Amygdala (tissue), 56 donors: ENCODE measurements at places on chromosomes 2 and 18.

DNA sequence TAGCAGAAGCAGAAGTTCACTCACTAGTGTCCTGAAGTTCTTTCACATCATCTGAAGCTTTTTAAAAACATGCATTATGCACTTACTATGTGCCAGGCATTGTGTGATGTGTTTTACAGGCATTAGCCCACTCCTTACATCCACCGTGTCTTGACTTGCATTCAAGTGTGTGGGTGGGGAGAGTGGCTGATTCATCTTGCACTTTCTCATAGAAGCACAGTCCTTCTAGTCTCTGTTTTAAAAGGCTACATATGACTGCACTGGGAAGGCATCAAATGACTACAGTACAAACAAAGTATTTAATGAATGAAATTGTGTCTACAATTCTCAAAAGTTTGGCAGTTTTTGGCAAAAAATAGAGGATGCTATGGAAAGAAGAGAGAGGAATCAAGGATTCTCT is 21.6 kb upstream of the DSC3 start:
- DNase-seq, result no peak

DNA sequence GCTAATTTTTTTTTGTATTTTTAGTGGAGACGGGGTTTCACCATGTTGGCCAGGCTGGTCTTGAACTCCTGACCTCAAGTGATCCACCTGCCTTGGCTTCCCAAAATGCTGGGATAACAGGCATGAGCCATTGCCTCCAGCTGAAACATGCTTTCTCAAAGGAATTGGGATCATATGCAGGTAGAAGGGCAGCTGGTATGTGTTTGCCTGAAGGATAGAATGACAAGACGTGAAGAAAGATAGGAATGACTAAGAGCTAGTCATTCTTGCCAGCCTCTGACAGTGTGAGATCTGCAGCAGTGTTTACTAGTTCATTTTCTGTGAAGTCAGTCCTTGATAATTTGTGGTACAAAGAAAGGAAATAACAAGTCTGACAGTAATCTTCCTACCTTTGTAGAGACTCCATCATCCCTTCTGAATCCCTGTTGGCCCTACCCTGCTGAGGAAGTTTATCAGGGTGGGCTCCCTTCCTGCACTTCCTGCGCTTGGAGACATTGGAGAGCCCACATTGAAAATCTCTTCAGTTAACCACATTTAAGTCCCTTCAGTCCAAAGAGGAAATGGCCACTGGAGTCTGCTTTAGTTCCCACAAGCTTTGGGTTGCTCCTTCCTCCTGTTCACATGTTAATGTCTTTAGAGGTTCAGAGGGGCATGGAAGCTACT is 14.7 kb downstream of the CFLAR start:
- no peak for DNase-seq

GRCh38 chr2:28563869-28564268 is 68.0 kb downstream of the PLB1 start:
- DNase-seq, result no peak

- DNase-seq, result no peak
Measured at GRCh38 chr2:98468621-98469236, 24.1 kb downstream of the INPP4A start.

GRCh38 chr2:162018530-162018929 is 55.5 kb downstream of the DPP4 start:
- DNase-seq, result no peak

DNA sequence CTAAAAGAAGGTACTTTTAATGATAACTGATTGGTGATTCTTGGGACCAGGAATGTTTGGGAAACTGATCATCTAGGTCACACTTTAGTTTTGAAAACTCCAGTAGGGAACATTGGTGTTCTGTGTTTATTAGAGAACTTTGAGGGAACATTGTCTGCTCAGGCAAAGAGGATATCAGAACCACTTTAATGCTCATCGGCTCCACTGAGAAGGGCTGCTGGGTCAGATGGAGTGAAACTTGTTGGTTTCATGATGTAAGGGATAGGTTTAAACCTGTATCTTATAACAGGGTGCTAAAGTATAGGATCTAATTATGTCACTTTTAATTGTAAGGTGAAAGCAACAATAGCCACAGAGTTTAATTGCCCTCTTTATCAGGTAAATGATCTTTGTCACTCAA is 14.2 kb upstream of the POLI start:
- DNase-seq, result no peak

DNA sequence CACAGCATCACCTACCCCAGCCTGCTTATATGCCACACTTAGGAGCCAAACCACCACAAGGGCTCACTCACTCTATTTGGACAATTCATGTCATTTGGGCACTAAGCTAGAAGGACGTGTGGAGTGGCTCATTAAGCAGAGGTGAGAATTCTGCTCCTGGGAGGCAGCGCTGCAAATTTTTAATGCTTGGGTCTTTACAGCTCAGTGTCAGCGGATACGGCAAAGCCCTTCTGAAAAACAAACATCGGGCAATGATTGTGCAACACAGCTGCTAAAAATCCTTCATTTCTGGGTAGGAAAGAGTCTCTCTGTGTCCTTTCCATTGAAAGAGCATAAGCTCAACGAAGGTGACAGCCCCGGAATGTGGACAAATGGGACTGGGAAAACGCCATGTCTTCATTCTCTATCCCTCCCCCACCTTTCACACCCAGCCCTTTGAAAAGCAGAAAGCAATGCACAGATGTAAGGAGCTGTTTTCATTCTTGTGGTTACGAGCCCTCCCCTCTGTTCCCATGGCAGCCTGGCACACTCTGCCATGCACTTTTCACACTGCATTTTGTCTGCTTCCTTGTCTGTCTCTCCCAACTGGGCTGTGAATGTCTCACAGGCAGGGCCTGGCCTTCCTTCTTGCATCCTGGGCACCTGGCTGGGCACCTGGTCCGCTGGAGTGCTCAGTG is 16.0 kb downstream of the TMEM177 start:
- DNase-seq, result no peak

DNA sequence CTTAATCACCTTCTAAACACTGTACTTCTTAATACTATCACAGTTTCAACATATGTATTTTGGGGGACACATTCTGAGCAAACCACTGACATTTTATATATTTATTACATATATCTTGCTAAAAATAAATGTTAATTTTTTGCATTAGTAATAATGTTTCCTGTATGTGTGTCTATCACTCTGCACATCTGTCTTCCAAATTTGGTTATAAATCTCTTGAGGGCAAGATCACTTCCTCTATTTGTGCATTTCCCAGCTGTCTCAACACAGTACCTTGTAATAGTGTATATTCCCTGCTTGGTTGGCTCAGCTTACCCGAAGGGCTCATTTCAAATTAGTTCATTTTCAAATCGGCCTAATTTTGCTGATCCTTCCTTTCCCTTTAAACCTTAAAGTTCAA is 617.1 kb upstream of the GYPC start:
- no peak for DNase-seq

DNA sequence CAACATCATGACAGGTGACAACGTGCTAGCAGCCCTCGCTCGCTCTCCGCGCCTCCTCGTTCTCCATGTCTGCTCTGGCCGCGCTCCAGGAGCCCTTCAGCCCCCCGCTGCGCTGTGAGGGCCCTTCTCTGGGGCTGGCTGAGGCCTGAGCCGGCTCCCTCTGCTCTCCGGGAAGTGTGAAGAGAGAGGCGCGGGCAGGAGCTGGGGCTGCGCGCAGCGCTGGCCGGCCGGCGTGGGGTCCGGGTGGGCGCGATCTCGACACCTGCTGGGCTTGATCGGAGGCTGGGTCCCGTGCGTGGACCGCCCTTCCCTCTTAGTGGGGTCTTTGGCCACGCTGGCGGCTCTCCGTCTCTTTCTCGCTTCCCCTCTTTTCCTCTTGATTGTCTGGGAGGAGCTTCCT is 195.5 kb downstream of the ANKRD30BL start:
- no peak for DNase-seq

DNA sequence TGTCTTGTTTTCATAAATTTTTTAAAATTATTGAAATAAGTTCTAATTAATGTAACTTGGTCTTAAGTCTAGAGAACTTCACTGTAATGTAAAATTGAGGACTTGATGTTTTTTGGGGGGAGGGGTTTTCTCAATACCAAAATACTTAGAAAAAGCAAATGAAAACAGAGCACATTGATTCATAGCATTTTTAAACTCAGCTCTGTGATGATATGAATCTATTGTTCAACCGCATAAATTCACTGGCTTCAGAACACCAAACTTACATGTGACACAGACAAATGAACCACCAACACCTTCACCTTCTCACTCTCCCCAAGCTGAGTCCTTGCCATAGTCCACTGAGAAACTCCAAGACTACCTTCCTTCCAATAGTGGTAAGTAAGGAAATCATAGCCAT is 108.2 kb downstream of the ZNF521 start:
- DNase-seq, result no peak

- DNase-seq, result no peak
Measured at GRCh38 chr2:169012812-169013627, 18.1 kb downstream of the ABCB11 start.

GRCh38 chr2:151771599-151772358 is 37.5 kb upstream of the NEB start:
- no peak for DNase-seq

GRCh38 chr18:59220164-59220783 is 316 bp downstream of the GRP start:
- DNase-seq, result no peak

DNA sequence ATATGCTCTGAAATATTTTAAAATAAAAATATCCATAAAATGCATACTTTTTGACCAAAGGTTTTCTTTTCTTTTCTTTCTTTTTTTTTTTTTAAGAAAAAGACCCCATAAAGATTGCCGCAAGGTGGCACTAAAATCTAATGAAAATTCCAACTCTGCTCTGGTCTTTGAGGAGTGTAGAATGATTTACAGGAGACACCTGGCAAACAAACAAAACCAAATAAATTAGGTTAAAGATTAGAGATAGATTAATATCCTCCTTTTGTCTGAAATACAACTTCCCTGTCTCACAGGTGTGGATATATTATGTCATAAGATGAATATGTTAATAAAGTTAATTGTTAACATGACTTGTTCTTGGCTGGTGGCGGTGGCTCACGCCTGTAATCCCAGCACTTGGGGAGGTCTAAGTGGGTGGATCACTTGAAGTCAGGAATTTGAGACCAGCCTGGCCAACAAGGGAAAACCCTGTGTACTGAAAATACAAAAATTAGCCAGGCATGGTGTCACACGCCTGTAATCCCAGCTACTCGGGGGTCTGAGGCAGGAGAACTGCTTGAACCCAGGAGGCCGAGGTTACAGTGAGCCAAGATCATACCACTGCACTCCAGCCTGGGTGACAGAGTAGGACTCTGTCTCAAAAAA is 3.5 kb upstream of the RHOB start:
- no peak for DNase-seq

GRCh38 chr2:18425210-18425703 is 135.2 kb downstream of the RDH14 start:
- DNase-seq, result no peak

DNA sequence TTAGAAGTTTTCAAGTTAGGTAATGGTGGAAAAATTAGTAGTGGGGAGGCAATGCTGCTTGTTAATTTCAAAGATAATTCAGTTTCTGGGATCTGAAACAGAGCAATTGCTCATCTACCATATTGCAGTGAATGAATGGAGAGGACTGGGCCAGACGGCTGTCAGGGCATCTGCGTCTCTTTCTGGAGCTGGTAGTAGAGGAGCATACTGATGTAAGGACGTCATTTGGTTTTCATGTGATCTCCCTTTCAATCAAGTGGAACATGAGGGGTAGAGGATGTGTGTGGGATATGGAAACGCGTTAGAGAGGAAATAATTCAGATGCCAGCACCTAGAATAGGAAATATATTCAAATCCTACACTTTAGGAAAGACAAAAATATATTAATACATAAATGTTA is 490.3 kb downstream of the ADCYAP1 start:
- DNase-seq, result no peak

GRCh38 chr18:32701313-32701712 is 71.5 kb downstream of the KLHL14 start:
- DNase-seq, result no peak

GRCh38 chr2:230318190-230319121 is 8.5 kb upstream of the SP140L start:
- DNase-seq, result no peak

DNA sequence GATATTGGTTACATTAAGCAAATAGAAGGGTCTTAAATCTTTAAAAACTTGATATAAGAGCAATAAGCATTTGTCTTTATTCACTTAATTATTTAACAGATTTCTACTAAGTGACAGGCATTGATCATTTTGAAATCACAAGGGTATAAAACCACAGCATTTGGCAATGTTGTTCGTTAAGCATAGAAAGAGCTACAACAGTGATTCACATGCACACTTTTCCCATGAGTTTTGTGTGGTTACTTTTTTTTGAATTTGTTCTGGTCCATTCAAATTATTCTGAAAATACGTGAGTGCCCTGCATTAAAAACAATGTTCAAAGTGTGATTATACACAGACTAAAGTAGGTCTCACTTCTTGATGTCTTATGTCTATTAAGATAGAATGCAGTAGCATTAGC is 52.2 kb downstream of the LYPD6B start:
- no peak for DNase-seq

- no peak for DNase-seq
Measured at GRCh38 chr2:187586011-187586641, 31.9 kb upstream of the TFPI start.

DNA sequence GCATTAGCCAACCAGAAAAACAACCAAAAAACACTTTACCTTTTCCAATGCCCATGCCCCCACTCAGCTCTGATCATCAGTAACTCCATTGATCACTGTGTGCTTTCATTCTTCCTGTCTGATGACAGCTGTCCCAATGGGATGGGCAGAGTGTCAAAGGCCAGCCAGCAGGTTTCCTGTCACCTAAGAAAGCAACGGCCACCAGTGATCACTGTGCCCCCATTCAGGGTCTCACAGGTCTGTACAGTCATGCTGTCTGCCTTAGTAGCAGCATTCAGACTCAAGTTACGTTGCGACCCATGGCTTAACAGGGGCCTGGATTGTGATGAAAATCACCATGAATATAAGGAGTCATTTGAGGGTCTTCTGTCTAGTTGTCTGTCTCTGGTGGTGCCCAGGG is 184.5 kb downstream of the MGAT5 start:
- DNase-seq, result no peak

DNA sequence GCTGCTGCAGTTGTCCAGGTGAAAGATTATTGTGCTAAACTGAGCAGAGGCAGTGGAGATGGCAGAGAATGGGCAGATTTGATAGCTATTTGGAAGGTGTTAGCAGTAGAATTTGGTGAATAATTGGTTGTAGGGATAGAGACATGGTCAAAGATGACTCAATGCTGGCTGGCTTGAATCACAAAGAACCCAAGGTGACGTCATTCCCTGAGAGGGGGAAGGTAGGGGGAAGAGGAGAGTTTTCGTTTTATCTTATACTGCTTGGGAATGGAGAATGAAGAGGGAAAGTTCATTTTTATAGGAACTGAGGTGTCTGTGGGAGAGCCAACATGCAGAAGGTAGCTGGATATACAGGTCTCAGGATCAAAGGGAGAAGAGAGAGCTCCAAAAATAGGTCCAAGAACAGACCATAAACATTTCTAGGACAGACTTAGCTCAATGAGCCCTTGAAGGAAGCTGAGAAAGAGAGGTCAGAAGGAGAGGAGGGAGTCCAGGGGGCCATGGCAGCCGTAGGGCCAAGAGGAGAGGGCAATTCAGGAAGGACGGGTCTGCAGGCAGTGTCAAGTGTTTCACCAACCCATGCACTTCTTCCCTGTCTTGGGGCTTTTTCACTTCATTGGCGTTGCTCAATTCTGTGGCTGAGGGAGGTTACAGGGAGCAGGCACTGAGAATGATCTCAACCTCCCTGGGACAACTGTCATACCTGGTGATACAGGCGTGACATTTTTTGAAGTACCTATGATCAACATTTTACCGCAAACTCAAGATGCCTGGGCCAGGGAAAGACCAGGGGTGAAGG is 281.3 kb downstream of the TDRD15 start:
- DNase-seq, result no peak
